ENCODE measurements at places on chromosomes 3 and 15. TPM values are rescaled to one million over a fixed set of nuclear protein-coding genes. Genes with fewer than 3 reads are reported as not detected.

- DNase-seq = no peak
These were observed 11.0 kb downstream of the POMGNT2 start for GRCh38 chr3:43094851-43095250.

Gene PIERCE2
- 2.0 TPM for total RNA-seq

Gene XCR1
- not detected for total RNA-seq

DNA sequence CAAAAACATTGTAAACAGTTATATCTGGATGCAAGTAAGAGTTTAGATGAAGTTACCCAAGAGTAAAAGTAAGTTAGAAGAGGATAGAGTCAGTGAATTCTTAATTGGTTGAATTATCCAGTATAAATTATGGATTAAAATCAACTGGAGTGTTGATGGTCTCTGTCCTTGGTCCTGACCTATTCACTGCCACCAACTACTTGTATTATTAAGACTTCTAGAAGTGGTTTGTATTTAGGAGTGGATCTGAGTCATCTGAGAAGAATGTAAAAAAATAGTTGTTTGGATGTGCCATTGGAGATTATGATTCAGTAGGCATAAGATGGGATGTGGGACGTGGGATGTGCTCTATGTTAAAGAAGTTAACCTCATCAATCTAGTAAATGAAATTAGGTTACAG is 86.4 kb downstream of the SYNPR start:
- DNase-seq = no peak

GRCh38 chr15:98417346-98417745 is 231.0 kb upstream of the IGF1R start:
- no peak for DNase-seq

DNA sequence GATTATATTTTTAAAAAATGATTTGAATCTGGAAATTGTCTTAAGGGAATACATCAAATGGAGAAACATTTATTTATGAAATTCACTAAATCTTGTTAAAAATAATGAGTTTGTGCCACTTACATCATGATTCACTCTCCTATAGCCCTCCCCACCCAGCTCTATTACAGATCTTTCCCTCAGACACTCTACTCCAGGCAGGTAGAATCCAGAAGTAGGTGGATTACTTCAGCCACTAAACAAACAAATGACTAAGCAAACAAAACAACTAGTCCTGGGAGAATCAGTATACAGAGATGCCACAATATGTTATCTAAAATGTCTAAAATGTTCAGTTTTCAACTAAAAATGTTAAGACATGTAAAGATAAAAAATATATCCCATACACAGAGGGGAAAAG is 608.1 kb upstream of the UBE2E2 start:
- DNase-seq = no peak

Gene ATP13A3
- 74.6 TPM for total RNA-seq

Gene FETUB
- not detected for total RNA-seq

Gene OR5K2
- total RNA-seq = not detected

All from neural crest cell (in vitro differentiated cells).